Hindlimb muscle (tissue), 1 donor: ENCODE measurements at places on chromosomes 11 and 22. TPM values are rescaled to one million over a fixed set of nuclear protein-coding genes. Genes with fewer than 3 reads are reported as not detected.

DNA sequence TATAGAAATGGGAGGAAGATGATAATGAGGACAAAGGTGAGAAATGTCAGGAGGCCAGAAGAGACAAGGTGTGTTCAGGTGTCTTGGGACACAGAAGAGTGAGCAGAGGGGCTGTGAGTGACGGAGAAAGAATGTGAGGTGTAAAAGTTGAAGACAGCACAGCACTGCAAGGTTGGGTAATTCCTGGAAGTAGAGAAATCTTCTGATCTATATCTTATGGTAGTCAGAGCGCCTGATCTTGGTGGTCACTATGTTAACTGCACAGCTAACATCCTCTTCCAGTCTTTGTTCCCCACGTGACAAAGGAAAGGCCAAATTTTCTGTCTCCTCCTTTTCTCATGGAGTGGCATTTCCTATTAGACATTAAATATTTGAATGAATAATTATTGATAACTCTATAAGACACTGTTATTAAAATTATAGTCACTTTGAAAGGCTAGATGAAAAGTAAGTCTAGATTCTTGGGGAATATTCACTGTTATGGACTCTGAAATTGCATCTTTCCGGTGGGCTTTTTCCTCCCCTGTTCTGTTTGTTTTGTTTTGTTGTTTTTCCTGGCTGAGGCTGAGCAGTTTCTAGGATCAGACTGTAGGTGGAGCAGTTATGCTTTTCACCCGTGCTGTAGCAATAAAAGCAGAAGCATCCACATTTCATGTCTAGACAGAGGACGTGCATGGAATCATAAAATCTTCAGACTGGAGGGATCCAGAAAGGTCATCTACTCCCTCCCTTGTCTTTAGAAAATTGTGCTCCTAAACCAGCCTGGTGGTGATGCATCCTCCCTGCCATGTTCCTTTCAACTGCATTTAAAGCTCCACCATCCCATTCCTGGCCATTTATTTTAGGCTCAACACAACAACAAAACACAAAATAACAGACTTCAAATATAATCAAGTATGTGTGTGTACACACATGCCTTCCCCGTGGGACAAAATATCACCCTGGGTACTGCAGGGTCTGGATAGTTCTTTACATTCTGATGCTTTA is 26.6 kb downstream of the SC5D start:
- peak; percentile 53 for DNase-seq

DNA sequence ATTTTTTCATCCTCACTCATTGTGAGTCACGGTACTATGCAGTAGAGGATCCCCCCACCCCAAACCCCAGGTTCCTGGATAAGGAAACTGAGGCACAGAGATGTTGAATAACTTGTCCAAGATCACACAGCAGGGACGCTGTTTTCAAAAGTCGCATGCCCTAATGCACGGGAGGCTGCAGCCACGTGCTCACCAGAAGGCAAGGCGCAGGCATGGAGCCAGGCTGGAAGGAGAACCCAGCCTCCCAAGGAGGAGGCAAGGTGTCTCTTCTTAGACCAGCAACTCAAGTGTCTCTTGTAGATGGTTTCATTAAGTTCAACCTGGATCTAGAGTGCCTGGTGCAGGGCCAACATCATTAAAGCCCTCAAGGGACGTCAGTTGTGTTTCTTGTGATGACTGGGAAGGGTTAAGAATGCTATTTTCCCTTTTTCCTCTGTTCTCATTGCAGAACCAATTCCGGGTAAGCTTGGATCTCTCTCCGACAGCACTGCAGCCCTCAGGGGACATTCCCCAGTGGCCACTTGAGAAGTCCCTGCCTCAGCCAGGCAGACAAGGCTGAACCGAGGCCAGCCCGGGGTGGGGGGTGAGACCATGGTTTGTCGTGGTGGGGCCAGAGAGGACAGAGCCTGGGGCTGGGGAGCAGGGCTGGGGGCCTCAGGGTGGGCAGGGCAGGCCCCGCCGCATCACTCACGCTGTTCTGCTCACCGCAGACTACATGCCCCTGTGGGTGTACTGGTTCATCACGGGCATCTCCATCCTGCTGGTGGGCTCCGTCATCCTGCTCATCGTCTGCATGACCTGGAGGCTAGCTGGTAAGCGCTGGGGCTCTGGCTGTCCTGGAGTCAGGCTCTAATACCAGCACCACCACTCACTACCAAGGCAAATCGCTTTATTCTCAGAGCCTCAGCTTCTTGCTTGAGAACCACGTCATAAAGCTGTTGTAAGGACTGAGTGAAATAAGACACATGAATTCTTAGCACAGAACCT is 15.7 kb downstream of the TMEM121B start:
- DNase-seq: no peak

GRCh38 chr11:125679397-125679796 is 1.2 kb downstream of the ACRV1 start:
- no peak for DNase-seq

MOGAT2 gene
- polyA plus RNA-seq: not detected

MYBPC3 gene
- 0.49 TPM for polyA plus RNA-seq

MPEG1 gene
- 11.6 TPM for polyA plus RNA-seq
